Articular chondrocyte of knee joint (primary cell): ENCODE measurements at places on chromosomes 11 and 22. TPM values are rescaled to one million over a fixed set of nuclear protein-coding genes. Genes with fewer than 3 reads are reported as not detected.

PKNOX2 gene
- 4.4 and 4.6 TPM in 2 replicates for total RNA-seq

MISFA gene
- 0.43 and 0.78 TPM in 2 replicates for total RNA-seq

C11orf91 gene
- not detected in 2 replicates for total RNA-seq

TNNI2 gene
- total RNA-seq, result not detected in 2 replicates

PAFAH1B2 gene
- 159 and 189 TPM in 2 replicates for total RNA-seq

HTR3A gene
- not detected in 2 replicates for total RNA-seq

CASP1 gene
- total RNA-seq, result 15.8 and 19.9 TPM in 2 replicates

PATE2 gene
- total RNA-seq, result 0.13 and 0.43 TPM in 2 replicates

BLID gene
- total RNA-seq, result 17.8 and 23.1 TPM in 2 replicates

PANX1 gene
- 28.2 and 30.8 TPM in 2 replicates for total RNA-seq
